Ureter (tissue), 1 donor: ENCODE measurements at places on chromosomes 3 and 15. TPM values are rescaled to one million over a fixed set of nuclear protein-coding genes. Genes with fewer than 3 reads are reported as not detected.

GPR149 gene
- total RNA-seq: not detected

CNTN6 gene
- total RNA-seq: 2.7 TPM

CLDN16 gene
- 1.1 TPM for total RNA-seq

SHF gene
- total RNA-seq: 7.9 TPM

TP63 gene
- 133 TPM for total RNA-seq

AGTR1 gene
- 4.6 TPM for total RNA-seq

BNC1 gene
- total RNA-seq: 1.1 TPM

EHD4 gene
- 64.1 TPM for total RNA-seq

CHMP2B gene
- 49.7 TPM for total RNA-seq

CPEB1 gene
- total RNA-seq: 3.7 TPM

MTFMT gene
- total RNA-seq: 19.8 TPM

C3orf85 gene
- total RNA-seq: not detected

TRPC1 gene
- 22.5 TPM for total RNA-seq

MCCC1 gene
- total RNA-seq: 102 TPM

MLF1 gene
- 11.1 TPM for total RNA-seq

SLC22A14 gene
- not detected for total RNA-seq

SPG11 gene
- 155 TPM for total RNA-seq

FBXL2 gene
- total RNA-seq: 17.8 TPM

GOLGA6B gene
- 0.36 TPM for total RNA-seq

DNA sequence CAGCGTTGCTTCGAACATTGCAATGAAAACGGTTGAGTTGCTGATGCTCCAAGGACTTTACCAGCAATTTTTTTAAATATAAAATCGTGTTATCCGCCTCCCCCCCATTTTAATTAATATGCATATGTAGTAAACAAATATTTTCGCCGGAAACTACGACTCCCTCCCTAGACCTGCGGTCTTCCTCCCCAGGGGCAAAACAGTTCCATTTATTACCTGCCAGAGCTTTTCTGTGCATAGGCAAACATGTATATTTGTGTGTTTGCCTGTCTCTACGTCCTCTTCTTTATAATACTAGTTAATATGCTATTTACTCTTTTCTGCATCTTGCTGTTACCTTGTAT, 593 bp upstream of the RSL24D1 start:
- no peak for DNase-seq

DNA sequence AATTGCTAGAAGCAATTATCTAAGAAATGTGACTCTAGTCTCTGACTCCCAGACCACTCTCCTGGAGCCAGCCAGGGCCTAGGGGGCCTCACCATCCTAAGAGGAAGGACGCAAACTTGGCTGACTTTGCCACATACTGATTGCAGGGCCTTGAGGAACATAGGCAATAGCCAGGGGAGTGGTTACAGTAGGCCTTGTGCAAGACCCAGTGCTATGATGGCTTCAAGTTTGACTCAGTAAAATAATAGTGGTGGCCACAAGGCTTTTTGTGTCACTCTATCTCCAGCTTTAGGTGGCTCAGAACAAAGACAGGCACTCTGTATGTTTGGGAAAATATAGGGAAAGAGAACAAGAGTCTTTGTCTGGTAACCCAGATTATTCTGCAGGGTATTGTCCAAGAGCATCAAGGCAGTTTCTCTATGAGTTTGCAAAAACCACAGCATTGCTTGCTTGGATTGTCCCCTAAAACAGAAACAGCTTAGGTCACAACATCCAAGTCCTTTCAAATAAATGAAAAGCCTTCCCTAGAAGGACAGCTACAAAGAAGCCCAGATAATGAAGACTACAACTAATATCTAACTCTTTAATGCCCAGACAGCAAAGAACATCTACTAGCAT, 631.5 kb downstream of the PYDC2 start:
- no peak for DNase-seq

- DNase-seq: no peak
These were observed 128.9 kb downstream of the ZIC1 start for GRCh38 chr3:147538034-147538433.

GRCh38 chr3:53122933-53123305, 7.3 kb downstream of the RFT1 start:
- DNase-seq: no peak

DNA sequence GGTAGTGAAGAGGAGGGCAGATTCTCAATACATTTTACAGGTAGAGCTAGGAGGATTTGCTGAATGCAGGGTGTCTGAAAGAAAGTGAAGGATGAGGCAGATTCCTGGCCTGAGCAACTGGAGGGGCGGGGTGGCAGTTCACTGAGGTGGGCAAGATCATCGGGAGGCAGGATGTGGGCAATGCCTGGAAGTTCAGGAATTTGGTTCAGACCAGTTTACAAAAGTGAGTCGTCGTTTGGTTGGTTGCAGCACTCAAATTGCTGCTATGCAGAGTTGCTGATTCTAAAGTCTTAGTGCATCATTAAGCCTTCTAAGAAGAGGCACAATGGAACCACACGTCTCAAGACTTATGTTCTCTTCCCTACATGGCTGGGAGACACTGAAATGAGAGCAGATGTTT, 134.0 kb downstream of the MFSD1 start:
- no peak for DNase-seq

- peak; percentile 50 for DNase-seq
These were observed 5.4 kb upstream of the ALDH1A2 start for GRCh38 chr15:58070801-58071418.

- no peak for DNase-seq
These were observed 396.0 kb upstream of the THBS1 start for GRCh38 chr15:39184701-39185390.

- DNase-seq: no peak
These were observed 301.3 kb downstream of the IL20RB start for GRCh38 chr3:137259089-137259488.

DNA sequence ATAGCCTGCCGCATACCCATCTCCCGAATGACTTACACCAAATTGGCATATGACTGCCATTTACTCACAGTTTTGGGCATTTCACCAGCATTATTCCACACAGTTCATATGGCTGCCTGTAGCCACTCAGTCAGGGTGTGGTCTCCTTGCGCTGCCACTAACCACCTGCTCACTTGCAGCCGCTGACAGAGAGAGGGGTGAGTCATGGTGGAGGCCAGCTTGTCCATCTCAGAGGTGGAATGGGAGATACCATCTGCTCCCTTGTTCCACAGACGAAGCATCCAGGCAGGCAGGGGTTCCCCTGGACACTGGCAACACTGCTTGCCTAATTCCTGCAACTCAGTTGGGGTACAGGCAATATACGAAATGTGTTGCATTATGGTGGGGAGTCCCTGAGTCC, 15.6 kb downstream of the CCRL2 start:
- no peak for DNase-seq

DNA sequence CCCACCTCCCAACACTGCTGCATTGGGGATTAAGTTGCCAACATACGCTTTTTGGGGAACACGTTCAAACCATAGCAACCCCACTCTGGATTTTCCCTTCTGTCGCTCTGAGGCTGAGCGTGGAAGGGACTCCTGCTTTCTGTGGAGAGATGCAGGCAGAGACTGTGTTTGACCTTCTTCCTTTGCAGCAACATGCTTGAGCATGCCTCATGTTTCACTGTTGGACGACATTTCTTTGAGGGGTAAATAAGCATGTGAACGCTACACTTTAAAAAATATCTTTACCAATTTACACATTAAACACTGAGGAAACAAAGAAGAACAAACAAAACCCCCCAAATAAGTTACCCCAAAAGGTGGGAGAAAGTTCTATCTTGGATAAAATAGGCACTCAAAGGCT, 14.2 kb upstream of the MAPK6 start:
- DNase-seq: no peak

- DNase-seq: no peak
These were observed 527.2 kb downstream of the FOXP1 start for GRCh38 chr3:71056327-71056726.

DNA sequence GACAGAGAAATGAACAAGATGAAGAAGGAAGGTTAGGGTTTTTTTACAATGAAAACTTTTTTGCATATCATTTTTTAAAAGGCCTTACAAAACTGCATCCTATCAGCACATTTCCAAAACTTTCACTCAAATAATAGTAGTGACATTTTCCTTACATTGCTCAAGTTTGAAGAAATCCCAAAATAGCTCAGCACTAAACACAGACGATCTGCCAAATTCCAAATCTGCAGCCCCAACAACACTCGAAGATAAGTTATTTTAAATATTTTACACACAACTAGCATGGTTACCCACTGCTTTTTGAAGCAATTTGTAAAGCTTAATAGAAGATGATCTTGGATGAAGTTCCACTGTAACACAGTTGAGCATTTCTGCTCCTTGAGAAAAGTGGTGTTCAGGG, 535.6 kb upstream of the ALCAM start:
- DNase-seq: no peak

GRCh38 chr15:60394689-60395097, 3.1 kb downstream of the ANXA2 start:
- DNase-seq: no peak

DNA sequence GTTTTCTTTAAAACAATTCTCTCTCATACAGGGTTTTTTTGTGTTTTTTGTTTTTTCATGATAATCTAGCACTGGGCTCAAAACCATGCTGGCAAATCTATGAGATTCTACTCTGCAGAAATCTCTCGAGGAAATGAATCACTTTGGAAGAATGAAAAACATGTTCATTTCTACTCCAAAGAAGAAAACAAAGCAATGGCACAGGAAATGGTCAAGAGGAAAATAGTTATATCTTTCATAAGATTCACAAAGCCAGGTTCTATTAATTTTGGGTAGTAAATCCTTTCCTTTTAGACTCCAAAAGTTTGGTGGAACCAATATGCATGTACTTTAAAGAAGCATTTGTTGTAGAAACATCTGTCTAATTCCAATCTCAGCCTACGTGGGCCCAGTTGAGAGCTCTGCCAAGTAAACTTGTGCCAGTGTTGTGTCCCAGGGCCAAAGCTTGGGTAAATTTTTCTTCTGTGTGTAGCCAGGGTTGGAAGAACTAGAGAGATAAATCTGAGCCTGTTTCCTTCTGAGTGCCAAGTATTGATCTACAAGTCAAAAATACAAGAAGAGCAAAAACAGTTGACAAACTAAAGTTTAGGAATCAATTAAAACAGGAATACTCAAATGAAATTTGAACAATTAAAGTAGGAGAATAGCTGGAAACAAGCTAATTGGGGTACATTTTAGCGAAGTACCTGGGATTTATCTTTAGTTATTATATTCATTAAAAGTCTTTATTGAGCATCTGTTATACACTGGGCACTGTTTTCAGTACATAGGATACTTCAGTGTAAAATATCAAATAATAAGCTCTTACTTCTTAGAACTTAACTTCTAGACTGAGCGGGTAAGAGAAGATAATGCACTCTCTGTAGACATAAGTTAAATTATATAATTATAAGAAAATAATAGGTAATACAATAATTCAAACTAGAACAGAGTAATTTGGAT, 657.5 kb upstream of the NECTIN3 start:
- no peak for DNase-seq

DNA sequence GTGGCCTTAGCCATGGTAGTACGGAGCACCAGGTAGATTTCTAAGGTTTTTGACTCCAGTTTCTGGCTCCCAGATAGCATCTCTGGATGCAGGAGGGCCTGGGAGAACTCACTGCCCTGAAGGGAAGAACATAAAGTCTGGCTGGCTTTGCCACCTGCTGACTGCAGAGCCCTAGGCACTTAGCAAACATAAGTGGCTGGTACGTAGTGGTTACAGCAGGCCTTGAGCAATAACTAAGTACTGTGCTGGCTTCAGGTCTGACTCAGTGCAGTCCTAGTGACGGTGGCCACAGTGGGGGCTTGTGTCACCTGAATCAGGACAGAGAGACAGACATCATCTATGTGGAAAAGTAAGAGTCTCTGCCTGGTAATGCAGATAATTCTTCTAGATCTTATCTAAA, 871.1 kb downstream of the PDCD6IP start:
- no peak for DNase-seq

GRCh38 chr3:63611382-63611781, 41.1 kb upstream of the SNTN start:
- DNase-seq: no peak

GRCh38 chr15:75148280-75148679, 53.4 kb upstream of the C15orf39 start:
- no peak for DNase-seq

DNA sequence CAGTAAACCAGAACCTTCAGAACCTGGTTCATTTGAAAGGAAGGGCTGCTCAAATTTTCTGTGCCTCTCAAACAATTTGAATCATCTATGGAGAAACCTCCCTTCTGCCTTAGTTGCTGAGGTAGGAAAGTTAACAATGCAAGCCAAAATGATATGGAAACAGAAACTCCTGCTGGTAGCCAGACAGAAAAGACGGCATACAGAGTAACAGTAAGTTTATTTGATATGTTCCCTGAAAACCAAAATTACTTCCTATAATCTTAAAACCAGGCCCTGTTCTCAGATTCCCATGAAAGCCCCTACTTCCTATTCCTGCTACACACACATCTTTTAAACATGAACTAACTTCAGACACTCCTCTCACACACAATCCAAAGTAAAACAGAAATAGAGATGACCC, 86.2 kb downstream of the TBC1D5 start:
- DNase-seq: no peak

- no peak for DNase-seq
These were observed 40.7 kb downstream of the CYP11A1 start for GRCh38 chr15:74326746-74327145.

GRCh38 chr3:136485777-136486176, 235.6 kb downstream of the PCCB start:
- no peak for DNase-seq

GRCh38 chr15:61367953-61368352, 138.9 kb upstream of the RORA start:
- DNase-seq: no peak

GRCh38 chr15:90483637-90484036, 46.1 kb upstream of the CRTC3 start:
- no peak for DNase-seq
